ENCODE measurements at places on chromosomes 5 and 9. TPM values are rescaled to one million over a fixed set of nuclear protein-coding genes. Genes with fewer than 3 reads are reported as not detected.
A peak's percentile ranks its signal among the peaks of the same experiment; 100 is the strongest.

DNA sequence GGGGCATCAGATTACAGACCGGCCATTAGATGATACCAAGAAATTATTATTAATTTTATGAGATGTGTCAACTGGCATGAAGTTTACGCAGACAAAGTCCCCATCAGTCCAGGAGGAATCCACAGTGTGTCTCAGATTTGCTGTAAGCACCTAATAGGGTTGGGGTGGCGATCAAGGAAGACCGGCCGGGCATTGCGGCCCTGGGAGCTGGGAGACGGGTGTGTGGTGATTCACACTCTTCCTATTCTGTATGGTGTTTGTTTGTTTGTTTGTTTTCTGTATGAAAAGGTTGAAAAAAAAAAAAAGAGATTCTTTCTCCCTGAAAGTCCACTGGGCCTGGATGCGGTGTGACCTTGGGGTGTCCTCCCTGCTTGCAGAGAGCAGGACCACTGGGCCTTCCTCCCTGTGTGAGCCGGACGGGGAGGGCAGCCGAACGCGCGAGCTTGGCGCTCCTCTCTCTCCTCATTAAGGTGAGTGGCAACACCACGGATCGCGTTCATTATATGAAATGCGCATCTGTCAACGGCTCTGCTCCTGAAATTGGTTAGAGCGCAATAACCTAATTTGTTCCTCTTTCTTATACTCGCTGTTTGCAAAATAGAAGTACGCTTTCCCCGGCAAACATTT, 15.1 kb downstream of the RASGEF1C start:
- no peak for DNase-seq

DNA sequence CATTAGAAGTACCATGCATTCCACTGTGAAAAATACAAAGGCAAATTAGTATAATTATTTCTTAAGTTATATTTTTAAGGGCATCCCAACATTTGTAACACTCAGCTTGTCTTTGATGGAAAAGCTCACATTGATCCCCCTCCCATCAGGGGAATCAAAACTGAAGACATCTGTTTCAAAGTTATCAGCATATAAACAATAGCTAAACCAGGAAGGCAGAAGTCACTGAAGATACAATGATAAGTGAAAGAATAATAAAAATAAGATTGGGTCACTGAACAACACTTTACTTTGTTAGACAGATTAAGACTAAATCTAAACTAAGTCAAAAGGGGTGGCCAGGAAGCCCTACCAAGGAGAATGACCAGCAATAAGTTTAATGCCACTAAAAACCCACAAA, 801.9 kb upstream of the ACO1 start:
- DNase-seq = no peak

SLC45A2 gene
- total RNA-seq = 0.39 TPM

GRCh38 chr5:67680099-67680498, 483.5 kb upstream of the CD180 start:
- DNase-seq = peak; percentile 96

DNA sequence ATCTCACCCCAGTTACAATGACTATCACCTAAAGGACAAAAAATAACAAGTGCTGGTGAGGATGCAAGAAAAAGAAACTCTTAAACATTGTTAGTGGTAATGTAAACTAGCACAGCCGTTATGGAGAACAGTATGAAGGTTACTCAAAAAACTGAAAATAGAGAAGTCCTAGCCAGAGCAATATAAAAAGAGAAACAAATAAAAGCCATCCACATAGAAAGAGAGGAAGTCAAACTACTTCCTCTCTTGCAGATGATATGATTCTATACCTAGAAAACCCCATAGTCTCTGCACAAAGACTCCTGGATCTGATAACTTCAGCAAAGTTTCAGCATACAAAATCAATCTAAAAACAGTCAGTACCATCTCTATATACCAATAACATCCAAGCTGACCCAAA, 221.5 kb upstream of the FAM174A start:
- no peak for DNase-seq

DNA sequence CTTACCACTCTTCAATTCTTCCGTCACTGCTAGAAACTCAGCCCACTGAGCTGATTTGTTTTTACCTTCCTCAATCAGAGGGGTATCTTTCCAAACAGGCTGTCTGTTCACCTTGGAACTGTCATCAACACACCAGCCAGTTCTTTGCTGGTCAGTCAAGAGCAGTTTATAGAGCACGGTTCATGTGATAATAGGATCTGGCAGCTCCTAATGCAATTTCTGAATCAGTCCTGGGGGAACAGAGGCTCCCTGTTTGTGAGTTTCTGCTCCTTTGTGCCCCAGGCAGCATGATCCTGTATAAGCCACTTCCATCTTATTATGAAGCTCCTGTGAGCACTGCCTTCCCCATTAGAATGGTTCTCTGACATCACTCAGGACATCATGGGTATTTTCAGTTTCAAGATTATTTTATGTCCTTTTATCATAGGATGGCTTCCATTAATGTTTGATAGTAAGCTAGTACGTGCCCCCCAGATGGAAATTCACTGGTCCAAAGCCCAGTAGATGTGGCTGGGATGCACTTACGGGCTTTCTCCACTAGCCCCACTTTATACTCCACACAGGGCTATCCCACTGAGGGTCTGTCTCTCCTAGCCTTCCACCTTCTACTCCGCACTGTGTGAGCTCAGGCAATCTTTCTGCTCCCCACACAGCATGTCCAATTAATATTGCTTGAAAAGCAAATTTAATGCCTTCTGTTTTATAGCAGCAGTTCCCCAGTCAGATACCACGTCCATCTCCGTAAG, 85.5 kb upstream of the SPIN1 start:
- no peak for DNase-seq

FCN1 gene
- 18.5 TPM for total RNA-seq

NPR3 gene
- 33.7 TPM for total RNA-seq

DNA sequence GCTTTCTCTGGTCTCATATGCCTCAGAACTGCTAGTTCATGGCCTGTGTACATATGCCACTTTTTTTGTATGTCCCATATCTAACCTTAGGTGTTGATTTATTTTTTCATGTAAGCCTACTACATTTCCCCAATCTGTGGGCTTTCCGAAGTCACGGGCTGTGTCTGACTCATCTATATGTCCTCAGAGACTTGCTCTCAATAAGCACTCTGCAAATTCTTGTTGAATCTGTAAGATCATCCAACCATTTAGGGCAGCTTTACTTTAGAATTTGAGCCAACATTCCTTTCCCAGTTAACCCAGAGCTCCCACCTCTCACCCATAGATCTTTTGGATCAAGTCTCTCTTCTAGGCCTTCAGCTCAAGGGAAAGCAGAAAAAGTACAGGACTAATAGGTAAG, 263.4 kb downstream of the SEC61B start:
- no peak for DNase-seq

DNA sequence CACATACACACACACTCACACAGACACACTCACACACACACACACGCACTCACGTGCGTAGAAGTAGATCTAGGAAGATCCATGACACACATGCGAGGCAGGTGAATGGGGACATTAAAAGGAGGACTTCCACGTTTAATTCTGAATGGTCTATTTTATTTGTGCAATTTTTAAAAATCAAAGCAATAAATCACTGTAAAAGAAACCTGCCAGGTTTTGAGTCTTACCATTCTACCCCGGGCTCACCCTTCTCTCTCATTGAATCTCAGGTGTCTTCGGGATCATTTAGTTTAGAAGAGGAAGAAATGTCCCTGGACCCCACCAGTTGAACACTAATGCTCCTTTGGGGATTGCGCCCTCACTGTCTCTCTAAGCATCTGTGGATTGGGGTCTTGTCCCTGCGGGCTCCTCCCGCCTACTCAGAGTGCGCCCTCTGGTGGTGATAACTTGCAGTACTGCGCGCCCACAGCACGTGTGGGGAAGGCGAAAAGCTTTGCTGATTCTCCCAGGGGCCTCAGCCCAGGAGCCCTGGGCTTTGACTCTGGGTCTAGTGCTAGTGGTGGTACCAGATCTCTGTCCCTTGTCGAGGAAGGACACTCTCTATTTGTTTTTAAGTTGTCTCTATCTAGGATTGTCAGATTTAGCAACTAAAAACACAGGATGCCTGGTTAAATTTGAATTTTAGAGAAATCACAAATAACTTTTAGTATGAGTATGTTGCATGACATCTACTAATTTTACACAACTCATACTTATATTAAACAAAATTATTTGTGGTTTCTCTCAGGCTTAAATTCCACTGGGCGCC, 34.8 kb downstream of the BOD1 start:
- no peak for DNase-seq

DNA sequence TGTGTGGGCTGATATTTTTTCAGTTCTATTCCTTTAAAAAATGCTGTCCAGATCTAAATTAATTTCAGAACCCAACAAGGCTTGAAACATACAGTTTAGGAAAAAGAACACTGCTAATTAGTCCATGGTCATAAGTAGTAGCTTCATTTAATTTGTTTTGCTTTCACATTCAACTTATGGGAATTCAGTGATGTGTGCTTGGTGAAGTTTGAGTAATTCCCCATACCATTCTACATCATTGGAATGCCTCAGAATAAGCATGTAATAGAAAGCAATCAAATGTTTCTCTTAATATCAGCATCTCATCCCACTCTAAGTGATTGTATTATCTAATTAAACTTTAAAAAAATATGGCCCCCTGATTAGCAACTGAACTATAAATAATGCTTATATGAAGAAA, 2.7 kb downstream of the CNTLN start:
- DNase-seq = no peak

DNA sequence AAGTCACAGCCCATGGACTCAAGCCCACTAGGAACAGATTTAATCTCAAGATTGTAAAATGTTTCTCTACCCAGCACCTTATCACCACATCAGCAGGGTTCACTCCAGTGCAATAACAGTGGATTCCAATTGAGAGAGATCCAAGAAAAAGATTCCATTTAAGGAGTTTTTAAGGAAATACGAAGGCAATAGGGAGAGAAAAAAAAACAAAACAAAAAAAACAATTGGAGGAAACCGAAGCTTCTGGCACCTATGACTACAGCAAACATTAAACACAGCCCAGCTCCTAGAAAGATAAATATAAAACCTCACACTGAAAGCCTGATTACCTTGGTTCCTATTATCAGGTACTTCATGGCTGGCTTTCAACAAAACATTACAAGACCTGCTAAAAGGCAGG, 192.7 kb downstream of the DAB2IP start:
- no peak for DNase-seq

GRCh38 chr9:86445671-86446070, 91.5 kb upstream of the TUT7 start:
- peak; percentile 86 for DNase-seq

DNA sequence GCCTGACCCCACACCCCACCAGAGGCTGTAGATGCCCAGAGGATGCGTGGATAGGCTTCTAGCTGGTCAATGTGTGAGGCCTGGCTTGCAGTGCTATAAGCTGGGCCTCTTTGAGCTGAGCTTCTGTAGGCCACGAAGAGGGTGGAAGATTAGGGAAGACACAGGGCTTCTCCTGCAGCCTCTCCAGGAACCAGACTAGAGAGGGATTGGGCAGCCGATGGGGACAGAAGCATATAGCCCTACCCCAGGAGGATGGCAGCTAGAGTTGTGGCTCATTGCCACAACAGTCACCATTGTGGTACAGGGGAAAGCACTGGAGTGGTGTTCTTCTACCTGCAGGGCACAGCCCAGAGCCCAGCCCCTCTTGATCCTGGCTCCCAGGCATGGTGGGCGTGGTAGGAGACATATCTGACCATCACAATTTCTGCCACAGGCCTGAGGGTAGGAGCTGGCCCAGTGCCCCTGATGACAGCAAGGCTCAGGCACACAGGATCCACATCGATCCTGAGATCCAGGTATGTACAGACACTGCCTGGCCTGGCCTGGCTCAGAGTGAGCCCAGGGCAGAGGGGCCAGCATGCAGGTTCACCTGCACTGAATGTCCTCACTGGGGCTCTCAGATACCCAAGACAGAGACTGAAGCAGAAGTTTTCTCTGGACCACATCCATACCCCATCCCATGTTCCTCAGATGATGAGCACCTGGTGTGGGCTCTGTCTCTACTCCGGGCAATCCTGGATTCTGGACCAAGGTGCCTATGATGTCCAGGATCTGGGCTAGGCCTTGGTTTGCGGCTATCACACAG, 8.7 kb downstream of the PDLIM4 start:
- no peak for DNase-seq

GRM6 gene
- not detected for total RNA-seq

ARAP3 gene
- total RNA-seq = 5.0 TPM

DNA sequence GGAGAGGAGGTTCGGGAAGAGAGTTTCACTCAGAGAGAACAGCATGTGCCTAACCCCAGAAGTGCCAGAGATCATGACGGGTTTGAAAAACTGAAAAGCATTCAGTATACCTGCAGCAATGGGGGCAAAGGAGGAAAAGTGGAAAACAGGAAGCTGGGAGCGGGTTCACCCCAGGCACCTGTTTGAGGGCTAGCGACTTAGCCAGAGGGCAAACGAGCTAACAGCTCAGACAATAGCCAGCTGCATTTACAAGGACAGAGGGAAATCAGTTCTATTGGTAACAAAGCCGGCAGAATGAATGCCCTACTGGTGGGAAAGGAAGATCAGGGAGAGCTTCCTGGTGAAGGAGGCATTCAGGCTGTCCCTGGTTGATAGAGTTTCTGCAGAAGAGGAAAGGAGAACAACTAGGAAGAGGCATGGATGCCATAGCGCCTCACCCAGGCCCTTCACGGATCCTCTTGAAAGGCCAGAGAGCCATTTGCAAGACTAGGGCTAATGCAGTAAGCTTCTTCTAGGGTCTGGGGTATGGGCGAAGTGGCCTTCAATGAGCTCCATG, 141.7 kb upstream of the ADRA1B start:
- DNase-seq = no peak

- no peak for DNase-seq
These were observed 950.7 kb downstream of the TLE4 start for GRCh38 chr9:80522465-80522864.

SLC22A4 gene
- total RNA-seq = 2.6 TPM

GRCh38 chr5:123546657-123547056, 34.7 kb downstream of the CSNK1G3 start:
- DNase-seq = no peak

GRCh38 chr9:106039151-106039935, 345.0 kb downstream of the TMEM38B start:
- DNase-seq = no peak

ASS1 gene
- 126 TPM for total RNA-seq

GRCh38 chr9:94650949-94651348, 11.6 kb upstream of the FBP1 start:
- no peak for DNase-seq

BTNL3 gene
- total RNA-seq = not detected
